Aortic smooth muscle cell (primary cell): ENCODE measurements at places on chromosomes 13 and 19. TPM values are rescaled to one million over a fixed set of nuclear protein-coding genes. Genes with fewer than 3 reads are reported as not detected.

Gene PINLYP
- 2.2 and 5.3 TPM in 2 replicates for total RNA-seq

Gene MEF2B
- not detected in 2 replicates for total RNA-seq

Gene RNF17
- total RNA-seq: not detected in 2 replicates

Gene SYT3
- 0.12 and 0.13 TPM in 2 replicates for total RNA-seq

Gene MBD3L3
- total RNA-seq: not detected in 2 replicates

Gene MCF2L
- total RNA-seq: 0.62 and 0.79 TPM in 2 replicates

Gene KCNK6
- 9.2 and 19.6 TPM in 2 replicates for total RNA-seq

Gene UBE2L5
- total RNA-seq: not detected in 2 replicates

Gene ZNF415
- total RNA-seq: 12.7 and 12.9 TPM in 2 replicates

Gene SNRPD2
- 676 and 796 TPM in 2 replicates for total RNA-seq

Gene GADD45GIP1
- total RNA-seq: 31.5 and 46.9 TPM in 2 replicates

Gene NLRP12
- total RNA-seq: under 0.01 TPM in 1 of 2 replicates, not detected in the other

Gene TMEM272
- total RNA-seq: not detected in 2 replicates

Gene OSCAR
- 0.06 and 0.13 TPM in 2 replicates for total RNA-seq

Gene PRRG2
- 0.25 and 0.92 TPM in 2 replicates for total RNA-seq

Gene ADPRHL1
- total RNA-seq: 0.37 and 0.53 TPM in 2 replicates

Gene ZNF730
- 0.93 and 1.3 TPM in 2 replicates for total RNA-seq

Gene ZNF837
- total RNA-seq: 1.1 and 1.3 TPM in 2 replicates

Gene FFAR2
- total RNA-seq: not detected in 2 replicates

Gene MEGF8
- 21.0 and 22.3 TPM in 2 replicates for total RNA-seq

Gene CLDN10
- total RNA-seq: not detected in 2 replicates

Gene CCNA1
- 0.06 and 0.26 TPM in 2 replicates for total RNA-seq

Gene IGFL4
- 0.06 TPM in 1 of 2 replicates, not detected in the other for total RNA-seq

Gene UPF1
- 59.7 and 76.2 TPM in 2 replicates for total RNA-seq
